ENCODE measurements at places on chromosomes 3 and 15. TPM values are rescaled to one million over a fixed set of nuclear protein-coding genes. Genes with fewer than 3 reads are reported as not detected.

NRG4 gene
- total RNA-seq: not detected

TRIM42 gene
- total RNA-seq: not detected

FMN1 gene
- total RNA-seq: 1.7 TPM

SGO1 gene
- 18.9 TPM for total RNA-seq

SEMA3G gene
- total RNA-seq: 0.21 TPM

GABRB3 gene
- 0.60 TPM for total RNA-seq

UBAP1L gene
- total RNA-seq: 0.49 TPM

PAK2 gene
- total RNA-seq: 63.3 TPM

TGM5 gene
- not detected for total RNA-seq

CLPX gene
- 39.9 TPM for total RNA-seq

DNA sequence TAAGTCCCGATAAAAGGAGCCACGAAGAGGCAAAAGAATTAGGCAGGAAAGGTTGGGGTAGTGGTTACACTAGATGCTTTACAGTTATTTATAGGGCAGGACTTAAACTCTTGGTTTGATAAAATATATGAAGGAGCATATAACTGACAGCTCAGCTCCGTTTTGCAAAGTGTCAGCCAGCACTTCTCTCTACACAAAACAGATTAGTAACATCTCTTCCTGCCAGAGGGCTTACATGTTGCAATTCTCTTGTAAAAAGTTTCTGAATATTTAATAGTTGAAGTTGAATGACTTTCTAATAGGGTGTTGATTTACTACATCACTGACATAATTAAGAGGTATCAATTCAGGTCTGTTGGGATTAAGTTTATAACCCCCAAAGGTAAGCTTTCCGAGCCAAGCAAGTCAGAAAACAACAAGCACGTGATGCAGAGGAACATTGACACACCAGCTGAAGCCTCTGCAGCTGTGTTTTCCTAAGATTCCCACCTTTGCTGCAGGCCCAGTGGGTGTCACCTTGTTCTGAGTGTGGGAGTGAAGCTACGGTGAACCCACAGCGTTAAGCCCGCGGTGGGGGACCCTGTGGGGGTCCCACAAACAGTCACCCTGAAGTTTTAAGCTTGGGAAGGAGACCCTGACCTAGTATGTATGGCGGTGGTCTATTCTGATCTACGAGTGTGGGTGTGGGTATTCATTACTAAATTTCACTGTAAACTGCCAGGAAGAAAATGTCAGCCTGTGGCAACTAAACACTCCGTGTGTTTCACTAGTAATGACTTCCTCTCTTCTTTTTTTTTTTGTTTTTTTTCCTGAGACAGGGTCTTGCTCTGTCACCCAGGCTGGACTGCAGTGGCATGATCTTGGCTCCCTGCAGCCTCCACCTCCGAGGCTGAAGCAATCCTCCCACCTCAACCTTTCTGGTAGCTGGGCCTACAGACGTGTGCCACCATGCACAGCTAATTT is 22.0 kb upstream of the ATP13A3 start:
- DNase-seq: no peak

DNA sequence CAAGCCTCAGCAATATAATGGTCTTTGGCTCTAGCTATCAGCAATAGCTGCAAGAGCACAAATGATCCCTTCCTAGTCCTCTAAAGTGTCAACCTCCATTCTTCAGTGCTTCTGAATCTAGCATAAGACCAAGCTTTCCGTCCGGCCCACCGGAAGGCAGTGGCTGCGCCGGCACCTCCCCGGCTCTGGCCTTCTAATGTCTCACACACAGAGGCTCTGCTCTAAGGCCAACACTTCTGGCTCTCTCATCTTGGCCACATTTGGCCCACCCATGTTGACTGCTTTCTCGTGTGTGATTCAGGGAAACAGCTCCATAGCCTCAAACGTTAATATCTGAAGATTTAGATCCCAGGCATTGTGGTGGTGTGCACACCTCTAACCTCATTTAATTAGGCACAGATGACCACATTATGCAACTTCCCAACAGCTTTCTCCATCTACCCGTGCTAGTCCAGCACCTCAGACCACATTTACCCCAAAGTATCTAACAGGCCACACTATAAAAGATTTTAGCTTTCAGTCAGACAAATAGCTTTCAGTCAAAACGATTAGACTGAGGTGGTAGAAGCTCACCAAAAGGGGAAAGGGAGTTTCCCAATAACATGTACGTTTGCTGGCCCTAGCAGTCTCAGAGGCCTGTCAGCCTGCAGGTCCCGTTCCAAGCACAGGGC is 19.3 kb downstream of the SLC51A start:
- DNase-seq: no peak

GRCh38 chr15:60134609-60135008 is 130.5 kb downstream of the FOXB1 start:
- no peak for DNase-seq

DNA sequence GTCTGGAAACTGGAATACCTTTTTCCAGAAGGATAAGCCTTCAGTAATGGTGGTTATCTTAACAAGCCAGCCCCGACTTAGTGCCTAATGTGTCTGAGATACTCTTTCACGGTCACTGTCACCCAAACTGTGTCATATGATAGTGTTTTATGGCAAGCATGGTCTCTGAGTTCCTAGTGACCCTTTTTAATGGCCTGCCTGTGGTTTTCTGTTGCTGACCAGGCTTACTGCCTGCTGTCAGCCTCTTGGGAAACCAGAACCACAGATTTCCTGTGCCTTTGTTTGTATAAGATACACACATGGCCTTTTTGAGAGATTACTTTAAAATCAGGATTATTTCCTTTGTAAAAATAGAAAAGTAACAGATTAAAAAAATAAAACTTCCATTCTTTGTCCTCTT is 22.4 kb downstream of the HPS3 start:
- DNase-seq: no peak

- DNase-seq: no peak
Measured at GRCh38 chr3:53132347-53132746, 2.1 kb upstream of the RFT1 start.

DNA sequence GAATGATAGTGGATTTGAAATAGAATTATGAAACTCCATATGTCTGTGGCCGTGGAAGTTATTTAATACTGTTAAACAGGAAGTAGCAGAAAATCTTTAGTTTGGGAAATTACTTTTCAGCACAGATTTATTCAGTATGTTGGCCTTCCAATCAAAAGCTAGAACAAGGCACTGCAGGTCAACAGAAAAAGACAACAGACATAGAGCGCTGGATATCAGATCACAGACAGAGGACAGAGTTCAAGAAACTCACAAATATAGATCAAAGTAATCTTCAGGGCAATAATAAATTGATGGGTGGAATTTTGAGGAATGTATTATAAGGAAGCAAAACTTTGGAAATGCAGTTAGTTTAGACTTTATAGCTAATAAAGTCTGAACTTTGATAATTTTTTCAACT is 159.5 kb upstream of the TMCO5A start:
- no peak for DNase-seq

GRCh38 chr3:139808201-139808600 is 126.8 kb upstream of the CLSTN2 start:
- DNase-seq: no peak

GRCh38 chr3:159652452-159652851 is 336.2 kb upstream of the IL12A start:
- DNase-seq: no peak

- DNase-seq: no peak
Measured at GRCh38 chr3:143749926-143750325, 98.3 kb downstream of the SLC9A9 start.

GRCh38 chr3:32945136-32945535 is 6.3 kb upstream of the CCR4 start:
- peak; percentile 83 for DNase-seq

DNA sequence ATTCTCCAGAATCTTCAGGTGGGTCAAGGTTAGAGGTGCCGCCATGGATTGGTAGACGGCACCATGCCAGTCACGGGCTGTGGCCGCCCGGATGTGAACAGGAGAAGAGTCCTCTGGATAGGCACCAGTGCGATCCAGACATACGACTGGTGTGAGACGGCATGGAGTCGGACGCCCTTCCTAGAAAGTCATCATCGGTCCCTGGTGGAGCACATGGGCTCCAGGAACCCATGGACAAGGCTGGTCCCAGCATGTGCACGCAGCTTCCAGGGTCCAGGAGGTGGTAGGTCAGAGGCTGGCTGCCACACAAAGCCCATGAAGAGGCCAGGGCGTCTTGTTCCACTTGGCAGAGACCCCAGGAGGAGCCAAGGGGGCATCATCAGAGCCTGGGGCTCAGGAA is 276.1 kb upstream of the LRRC3B start:
- no peak for DNase-seq

GRCh38 chr3:168824107-168824506 is 728.4 kb upstream of the GOLIM4 start:
- no peak for DNase-seq

GRCh38 chr3:71905426-71905825 is 120.5 kb upstream of the PROK2 start:
- no peak for DNase-seq

DNA sequence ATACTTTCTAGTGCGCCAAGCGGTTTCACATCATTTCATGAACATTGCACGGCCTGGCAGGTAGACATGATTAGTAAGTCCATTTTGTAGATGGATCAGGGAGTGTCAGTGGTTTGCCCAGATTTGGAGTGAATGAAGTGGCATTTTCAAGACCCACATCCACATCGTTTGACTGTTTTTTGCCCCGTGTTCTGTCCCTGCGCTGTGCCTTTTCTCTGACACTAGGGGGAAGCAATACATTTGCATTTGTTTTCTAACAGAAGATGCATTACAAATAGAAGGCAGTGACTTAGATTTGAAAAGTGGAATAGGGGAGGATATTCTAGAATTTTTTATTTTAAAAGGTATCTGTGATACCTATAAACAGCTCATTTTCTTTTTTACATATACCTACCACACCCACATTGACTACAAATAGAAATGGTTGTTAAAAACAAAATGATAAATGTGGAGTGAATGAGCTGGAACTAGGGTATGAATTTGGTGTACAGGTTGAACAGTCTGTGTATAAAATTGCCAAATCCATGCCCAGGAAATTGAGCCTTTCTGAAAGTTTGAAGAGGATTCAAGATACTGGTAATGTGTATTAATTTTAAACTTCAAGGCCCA is 98.0 kb downstream of the USP13 start:
- peak; percentile 20 for DNase-seq

- no peak for DNase-seq
Measured at GRCh38 chr15:82677720-82678323, 30.7 kb upstream of the CPEB1 start.

- DNase-seq: no peak
Measured at GRCh38 chr15:75168374-75168773, 33.3 kb upstream of the C15orf39 start.

DNA sequence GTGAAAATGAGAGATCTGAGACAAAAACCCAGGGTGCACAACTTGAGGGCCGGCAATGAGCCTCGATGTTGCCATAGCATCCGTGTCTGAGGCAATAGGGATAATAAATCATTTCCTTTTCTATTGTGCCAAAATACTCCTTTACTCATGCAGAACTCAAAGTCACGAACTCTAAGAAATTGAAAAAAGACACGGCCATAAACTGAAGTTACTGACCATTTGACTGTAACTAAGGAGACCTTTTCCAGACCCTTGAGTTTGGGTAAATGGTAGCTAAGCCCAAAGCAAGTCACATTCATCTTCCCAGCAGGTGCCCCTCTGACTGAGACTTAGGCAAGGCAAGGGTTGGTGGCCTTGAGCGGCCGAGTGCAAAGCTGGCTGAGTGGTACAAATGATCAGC is 141.2 kb upstream of the SLCO3A1 start:
- DNase-seq: no peak

DNA sequence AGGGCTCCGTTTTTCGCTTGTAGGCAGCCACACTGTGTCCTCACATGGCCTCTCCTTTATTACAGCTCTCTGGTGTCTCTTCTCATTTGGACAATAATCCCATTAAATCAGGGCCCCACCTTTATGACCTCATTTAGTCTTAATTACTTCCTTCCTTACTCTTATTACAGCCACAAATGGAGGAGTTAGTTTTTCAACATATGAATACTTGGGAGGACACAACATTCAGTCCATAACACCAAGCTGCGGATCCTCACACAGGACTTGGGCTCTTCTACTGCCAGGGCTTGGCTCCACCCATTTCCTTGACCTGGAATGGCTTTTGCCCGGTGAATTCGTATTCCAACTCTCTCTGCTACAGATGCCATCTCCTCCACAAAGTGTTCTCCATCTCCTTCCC is 74.3 kb upstream of the SLC7A14 start:
- no peak for DNase-seq
